Stimulated activated CD4-positive, alpha-beta T cell treated with anti-CD3 and anti-CD28 coated beads, Interleukin-1b, Interleukin-23, amount 100 ng/mL, for 4 hours (primary cell): ENCODE measurements at places on chromosomes 12 and 14.
A peak's percentile ranks its signal among the peaks of the same experiment; 100 is the strongest.

DNA sequence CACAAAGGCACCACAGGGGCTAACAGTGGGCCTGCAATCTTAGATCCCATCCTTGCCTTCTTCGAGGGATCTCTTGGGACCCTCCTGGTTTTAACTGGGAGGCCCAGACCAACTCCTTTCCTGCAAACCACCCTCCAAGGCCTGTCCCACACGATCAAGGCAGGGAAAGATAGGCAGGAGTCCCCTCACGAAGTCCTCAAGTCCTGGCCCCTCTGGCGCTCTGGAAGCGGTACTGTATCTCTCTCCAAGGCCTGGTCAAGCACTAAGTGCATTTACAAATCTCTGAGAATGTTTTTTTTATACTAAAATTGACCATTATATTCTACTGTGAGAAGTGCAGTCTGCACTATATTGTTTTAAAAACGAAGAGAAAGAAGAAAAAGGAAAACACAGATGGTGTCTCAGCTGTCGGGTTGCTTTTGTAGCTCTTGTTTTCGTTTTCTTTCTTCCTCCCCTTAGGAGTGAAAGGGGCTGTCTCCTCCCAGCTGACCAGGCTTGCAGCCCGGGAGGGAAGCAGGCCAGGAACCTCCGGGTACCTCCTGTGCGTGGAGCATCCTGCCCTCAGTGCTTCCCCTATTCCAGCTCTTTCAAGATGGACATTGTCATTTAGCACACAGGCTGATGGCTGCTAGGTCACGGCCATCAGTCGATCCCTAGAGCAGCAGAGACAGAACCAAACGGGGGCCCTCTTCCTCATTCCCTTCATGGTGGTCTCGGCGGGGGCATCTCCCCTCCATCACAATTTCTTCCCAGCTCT is 56.7 kb downstream of the FAM222A start:
- no peak for DNase-seq

GRCh38 chr12:90128526-90128925 is 419.9 kb upstream of the ATP2B1 start:
- no peak for DNase-seq

- no peak for DNase-seq
Measured at GRCh38 chr12:132352896-132353800, 23.8 kb upstream of the GALNT9 start.

DNA sequence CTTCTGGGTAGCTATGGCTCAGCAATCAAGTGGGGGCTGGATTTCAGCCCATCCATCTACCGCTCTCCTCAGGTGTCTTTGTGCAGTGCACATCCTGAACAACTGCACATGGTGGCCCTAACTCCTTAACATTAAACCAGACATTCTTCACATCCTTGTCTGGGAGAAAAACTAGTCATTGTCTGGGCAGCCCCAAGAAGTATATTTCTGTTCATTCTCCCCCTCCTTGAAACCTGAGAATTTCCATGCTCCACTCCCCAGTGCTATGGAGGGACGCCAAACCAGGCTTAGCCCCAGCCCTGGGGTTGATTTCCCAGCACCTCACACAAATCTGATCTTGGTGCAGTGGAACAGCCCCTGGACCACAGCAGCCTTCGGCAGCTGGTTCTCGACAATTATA is 13.4 kb downstream of the MYL2 start:
- DNase-seq = no peak

- DNase-seq = no peak
Measured at GRCh38 chr12:1705774-1706631, 15.1 kb downstream of the ADIPOR2 start.

DNA sequence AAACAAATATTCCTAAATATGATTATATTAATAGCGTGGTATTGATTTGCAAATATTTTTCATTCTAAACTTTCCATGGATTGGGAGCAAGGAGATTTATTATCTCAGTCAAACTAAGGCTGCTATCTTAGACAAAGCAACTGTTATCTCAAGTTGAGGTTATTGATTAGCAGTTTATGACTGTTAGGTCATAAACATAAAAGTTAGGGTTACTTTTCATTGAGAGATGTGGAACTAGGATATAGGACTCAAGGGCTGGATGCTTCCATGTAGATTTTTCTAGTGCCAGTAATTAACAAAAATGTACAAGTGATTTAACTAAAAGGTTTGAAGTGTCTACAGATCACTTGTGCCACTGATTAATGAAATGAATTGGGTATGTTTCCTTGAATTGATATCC is 19.1 kb downstream of the SCFD1 start:
- DNase-seq = no peak

- no peak for DNase-seq
Measured at GRCh38 chr14:102154821-102155549, 15.3 kb downstream of the WDR20 start.

GRCh38 chr12:13046964-13047363 is 2.8 kb downstream of the FAM234B start:
- DNase-seq = no peak

- no peak for DNase-seq
Measured at GRCh38 chr12:86349196-86349595, 93.0 kb upstream of the MGAT4C start.

GRCh38 chr12:127351481-127352010 is 915.4 kb upstream of the TMEM132C start:
- no peak for DNase-seq

- DNase-seq = no peak
Measured at GRCh38 chr12:31729705-31730104, 884 bp upstream of the AMN1 start.

DNA sequence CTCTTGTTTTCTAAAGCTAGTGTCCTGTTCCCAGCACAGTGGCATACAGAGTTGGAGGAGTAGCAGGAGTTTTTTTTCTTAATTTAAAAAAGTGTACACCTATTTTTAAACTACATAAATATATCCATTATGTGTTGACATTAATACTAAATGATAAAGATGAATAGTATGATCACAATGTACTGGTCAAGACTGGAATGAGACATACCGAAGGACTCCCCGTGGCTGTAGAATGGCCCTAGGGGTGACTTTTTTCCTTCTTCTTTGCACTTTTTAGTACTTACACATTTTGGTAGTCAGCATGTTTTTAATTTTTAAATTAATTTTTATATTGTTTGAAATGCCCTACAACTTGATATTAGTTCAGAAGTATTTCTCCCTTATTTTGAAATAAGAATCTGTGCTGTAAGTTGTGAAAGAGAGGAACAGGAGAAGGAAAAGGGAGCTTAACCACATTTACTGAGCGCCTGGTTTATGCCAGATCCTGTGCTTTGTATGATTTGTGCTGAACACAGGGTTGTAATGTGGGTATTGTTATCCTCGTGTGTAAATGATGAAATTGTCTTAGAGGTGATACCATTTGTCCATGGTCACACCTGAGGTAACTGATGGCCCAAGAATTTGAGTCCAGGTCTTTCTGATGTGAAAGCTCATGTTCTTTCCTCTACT is 136.5 kb downstream of the TGFB3 start:
- no peak for DNase-seq

DNA sequence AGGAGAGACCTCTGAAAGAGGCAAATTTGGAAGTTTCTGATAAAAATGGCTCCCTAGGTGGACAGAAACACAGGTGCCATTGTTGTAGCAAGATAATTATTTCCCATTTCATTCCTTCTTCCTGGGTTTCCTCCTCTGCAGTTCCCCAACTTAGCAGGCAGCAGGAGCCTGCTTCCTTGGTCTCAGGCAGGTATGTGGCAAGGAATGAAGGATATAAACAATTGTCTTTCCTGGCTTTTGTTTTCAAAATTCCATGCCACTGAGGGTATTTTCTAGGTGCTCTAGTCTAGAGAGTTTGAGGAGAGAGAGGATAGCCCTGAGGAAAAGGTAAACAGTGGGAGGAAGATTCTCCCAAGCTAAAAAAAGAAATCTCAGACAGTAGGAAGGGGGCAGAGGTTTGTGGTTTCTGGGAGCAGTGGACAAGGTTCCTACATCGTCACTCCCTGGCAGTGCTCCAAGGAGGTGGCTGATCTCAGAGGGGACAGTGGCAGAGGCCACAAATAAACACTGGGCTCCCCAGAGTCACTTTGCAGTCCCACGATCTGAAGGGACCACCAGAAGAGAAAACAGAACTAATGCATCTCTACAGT is 82.6 kb upstream of the IGF1 start:
- DNase-seq = no peak

DNA sequence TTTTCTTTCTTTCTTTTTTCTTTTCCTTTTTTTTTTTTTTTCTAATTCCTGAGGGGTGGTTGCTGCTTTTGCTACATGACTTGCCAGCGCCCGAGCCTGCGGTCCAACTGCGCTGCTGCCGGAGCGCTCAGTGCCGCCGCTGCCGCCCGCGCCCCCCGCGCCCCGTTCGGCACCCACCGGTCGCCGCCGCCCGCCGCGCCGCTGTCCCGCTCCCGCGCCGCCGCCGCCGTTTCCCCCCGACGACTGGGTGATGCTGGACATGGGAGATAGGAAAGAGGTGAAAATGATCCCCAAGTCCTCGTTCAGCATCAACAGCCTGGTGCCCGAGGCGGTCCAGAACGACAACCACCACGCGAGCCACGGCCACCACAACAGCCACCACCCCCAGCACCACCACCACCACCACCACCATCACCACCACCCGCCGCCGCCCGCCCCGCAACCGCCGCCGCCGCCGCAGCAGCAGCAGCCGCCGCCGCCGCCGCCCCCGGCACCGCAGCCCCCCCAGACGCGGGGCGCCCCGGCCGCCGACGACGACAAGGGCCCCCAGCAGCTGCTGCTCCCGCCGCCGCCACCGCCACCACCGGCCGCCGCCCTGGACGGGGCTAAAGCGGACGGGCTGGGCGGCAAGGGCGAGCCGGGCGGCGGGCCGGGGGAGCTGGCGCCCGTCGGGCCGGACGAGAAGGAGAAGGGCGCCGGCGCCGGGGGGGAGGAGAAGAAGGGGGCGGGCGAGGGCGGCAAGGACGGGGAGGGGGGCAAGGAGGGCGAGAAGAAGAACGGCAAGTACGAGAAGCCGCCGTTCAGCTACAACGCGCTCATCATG is 654 bp downstream of the FOXG1 start:
- DNase-seq = no peak

GRCh38 chr14:32934881-32935633 is 3.6 kb upstream of the NPAS3 start:
- no peak for DNase-seq

GRCh38 chr12:15444523-15444922 is 122.2 kb downstream of the PTPRO start:
- DNase-seq = no peak

DNA sequence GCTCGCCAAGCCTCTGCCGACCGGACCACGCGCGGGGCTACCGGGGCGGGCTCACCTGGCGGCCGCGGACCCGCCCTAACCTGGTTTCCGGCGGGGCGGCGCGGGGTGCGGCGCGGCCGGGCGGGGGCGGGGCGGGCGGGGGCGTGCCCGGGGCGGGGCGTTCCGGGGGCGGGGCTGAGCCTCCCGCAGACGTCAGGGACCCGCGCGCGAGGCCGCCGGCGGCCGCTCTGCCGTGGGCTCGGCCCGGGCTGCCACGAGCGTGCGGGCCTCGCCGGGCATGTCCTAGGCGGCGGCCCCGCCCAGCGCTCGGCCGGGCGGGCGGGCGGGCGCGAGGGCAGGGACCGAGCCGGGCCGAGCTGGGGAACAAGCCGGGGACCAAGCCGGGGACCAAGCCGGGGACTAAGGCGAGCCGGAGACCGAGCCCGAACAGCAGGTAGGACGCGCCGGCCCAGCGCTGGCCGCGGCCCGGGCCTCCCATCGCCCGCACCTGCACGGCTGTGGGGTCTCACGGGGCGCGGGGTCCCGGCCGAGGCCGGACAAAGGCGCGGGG is at the start of gene CEP170B:
TSS of gene CEP170B (plus strand) at position 188 of the 550 bp plus-strand sequence. CDS start 3,183 bp downstream, outside the sequence.
- peak; percentile 47 for DNase-seq

- DNase-seq = no peak
Measured at GRCh38 chr12:44076871-44077270, 241.0 kb downstream of the TMEM117 start.

- no peak for DNase-seq
Measured at GRCh38 chr14:99554757-99555531, 49.1 kb downstream of the CCDC85C start.

DNA sequence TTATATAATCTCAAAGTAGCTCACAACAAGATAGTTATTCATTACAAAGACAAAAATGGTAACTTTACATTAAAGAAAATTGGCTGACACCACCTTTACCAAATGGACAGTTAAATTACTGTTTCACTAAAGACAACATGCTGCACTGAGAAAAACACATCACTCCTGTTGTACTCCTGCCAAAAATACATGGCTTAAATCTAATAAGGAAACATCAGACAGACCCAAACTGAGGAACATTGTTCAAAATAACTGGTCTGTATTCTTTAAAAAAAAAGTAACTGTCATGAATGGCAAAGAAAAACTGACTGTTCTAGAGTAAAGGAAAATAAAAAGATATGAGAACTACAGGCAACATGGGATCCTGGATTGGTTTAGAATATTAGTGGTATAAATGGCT is 151.3 kb upstream of the DCN start:
- DNase-seq = no peak

GRCh38 chr14:100538351-100539002 is 48.7 kb downstream of the BEGAIN start:
- no peak for DNase-seq

DNA sequence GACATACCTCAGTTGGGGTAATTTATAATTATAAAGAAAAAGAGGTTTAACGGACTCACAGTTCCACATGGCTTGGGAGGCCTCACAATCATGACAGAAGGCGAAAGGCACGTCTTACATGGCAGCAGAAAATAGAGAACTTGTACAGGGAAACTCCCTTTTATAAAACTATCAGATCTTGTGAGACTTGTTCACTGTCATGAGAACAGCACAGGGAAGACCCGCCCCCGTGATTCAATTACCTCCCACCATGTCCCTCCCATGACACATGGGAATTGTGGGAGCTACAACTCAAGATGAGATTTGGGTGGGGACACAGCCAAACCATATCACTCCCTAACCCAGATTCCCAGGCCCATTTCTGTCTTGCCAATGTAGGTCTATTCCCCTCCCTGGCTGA is 22.1 kb downstream of the MYO1H start:
- no peak for DNase-seq

DNA sequence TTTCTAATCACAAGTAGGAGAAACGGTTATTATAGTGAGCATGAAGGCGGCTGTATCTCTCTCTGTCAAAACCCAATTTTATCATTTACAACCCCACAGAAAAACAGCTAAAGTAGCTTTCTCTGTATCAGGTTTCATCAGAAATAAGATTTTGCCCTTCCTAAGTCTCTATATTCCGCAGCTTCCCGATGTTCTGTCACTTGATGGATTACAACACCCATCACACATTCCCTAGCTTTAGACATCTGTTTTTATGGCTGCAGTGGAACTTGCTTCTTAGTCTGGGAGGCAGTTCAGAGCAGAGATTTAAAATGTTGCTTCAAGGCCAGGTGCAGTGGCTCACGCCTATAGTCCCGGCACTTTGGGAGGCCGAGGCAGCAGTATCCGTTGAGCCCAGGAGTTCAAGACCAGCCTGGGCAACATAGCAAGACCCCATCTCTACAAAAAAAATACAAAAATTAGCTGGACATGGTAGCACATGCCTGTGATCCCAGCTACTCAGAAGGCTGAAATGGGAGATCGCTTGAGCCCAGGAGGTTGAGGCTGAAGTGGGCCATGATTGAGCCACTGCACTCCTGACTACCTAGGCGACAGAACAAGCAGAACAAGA is 27.6 kb upstream of the FOXN3 start:
- DNase-seq = no peak

GRCh38 chr14:49641697-49642129 is 6.7 kb upstream of the DNAAF2 start:
- DNase-seq = no peak
